HFF-Myc (cell line): ENCODE measurements at places on chromosomes 5 and 9.

DNA sequence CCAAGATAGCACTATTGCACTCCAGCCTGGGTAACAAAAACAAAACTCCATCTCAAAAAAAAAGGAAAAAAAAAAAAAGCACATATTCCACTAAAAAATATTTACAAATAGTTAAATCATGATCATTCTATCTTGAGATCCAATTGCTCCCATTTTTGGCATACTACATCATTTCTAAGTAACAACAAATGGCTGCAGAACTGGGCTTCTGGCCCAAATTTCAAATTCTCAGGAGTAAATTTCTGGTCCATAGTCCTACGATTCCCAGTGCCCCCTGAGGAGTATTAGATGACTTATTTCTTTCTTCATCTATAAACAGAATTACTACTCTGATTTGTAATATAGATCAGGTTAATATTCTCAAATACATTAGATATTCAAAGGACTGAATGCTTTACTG, 62.1 kb downstream of the CEMIP2 start:
- no peak for DNase-seq

GRCh38 chr5:58406394-58406793, 53.5 kb downstream of the PLK2 start:
- no peak for DNase-seq

GRCh38 chr5:27733237-27733636, 694.9 kb upstream of the CDH9 start:
- no peak for DNase-seq

GRCh38 chr5:9625286-9625685, 4.9 kb downstream of the TAS2R1 start:
- no peak for DNase-seq
